CD4-positive, alpha-beta T cell treated with Interleukin-21 for 1 hour (primary cell): ENCODE measurements at places on chromosomes 2 and 18.
A peak's percentile ranks its signal among the peaks of the same experiment; 100 is the strongest.

DNA sequence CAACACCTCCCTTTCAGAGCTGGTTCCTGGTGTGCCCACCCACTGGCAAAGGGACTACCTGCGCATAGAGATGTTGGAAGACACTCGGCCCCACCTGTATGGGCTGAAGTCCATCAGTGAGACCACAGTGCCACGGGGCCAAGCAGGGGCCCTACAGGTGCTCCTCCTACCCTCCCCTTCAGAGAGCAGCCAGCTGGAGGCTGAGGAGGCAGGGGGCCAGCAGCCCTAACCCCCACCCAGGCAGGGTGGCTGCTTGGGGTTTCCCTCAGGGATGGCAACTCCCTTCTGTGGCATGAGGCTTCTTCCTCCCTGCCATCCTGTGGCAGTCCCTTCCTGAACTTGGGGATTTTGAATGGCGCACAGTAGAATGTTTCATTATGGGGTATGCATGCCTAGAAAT lies 125.3 kb downstream of the NCK2 start:
- DNase-seq, result no peak

DNA sequence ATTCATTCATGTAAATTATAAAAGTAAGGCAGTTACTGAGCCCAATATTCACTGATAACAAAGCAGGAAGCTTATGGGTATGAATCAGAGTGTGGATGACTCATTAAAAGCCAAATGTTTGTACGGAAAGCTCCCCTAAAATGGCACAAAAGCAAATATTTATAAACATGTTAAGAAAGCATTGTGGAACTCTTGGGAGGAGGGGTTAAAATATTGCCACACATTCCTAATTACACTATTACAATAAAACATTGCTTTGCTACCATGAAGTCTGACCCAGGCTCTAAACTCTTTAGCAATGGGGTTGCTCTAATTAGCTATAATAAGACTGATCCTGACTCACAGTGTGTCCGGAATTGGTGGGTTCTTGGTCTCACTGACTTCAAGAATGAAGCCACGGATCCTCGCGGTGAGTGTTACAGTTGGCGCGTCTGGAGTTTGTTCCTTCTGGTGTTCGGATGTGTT lies 110.9 kb downstream of the NAB1 start:
- DNase-seq, result no peak

DNA sequence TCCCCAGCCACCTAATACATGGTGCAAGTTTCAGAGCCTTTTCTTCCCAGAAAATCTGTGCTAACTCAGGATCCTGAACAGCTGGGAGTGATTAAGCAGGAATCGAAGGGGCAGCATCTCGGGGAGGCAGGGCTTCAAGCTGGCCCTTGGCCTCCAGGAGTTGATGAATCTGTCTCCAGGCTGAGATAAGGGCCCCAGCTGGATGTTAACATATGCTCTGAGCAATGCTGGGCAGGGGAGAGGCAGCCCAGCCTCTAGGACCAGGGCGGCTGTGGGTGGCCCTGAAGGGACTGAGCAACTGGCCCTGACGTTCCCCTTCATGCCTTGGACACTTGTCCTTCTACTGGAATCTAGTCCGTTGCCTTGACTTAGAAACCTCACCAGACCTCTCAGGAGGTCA lies 84.1 kb upstream of the EPC2 start:
- no peak for DNase-seq

- DNase-seq, result no peak
Measured at GRCh38 chr18:74876630-74877243, 279.1 kb downstream of the ZNF407 start.

DNA sequence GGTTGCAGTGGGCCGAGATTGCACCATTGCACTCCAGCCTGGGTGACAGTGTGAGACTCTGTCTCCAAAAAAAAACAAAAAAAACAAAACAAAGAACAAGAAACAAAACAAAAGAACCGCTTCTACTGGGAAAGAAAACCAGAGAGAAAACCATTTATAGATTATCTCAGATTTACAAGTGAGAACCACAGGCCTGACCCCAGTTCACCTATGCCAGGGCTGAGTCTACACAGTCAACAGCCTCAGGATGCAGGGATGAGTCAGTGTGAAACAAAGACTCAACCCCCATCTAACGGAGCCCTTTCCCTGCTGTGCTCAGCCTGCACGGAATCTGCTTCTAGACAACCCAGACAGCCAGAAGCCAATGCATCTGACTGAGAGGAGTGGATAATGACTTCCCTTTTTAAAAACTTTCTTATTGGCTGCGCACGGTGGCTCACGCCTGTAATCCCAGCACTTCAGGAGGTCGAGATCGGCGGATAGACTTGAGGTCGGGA lies 25.5 kb upstream of the YWHAQ start:
- DNase-seq, result peak; percentile 68

DNA sequence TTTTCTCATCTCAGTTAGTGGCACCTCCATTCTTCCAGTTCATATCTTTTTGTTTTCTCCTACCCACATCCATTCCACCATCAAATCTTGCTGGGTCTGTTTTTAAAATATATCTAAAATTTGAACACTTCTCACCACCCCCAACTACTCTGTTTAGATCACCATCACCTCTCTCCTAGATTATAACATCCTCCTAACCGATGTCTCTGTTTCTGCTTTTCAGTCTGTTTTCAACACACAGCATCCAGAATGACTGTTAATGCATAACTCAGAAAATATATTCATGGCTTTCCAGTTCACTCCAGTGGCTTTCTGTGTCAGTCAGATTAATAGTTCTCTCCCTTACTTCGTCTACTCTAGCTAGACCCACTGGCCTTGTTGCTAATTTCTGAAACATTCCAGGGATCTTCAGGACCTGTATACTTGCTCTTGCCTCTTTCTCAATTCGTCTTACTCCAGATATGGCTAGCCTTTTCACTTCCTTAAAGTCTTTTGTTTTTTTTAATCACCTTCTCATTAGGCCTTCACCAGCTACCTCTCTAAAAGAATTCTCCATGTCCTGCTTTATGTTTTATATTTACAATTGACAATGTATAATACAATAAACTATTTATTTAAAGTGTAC lies 105.3 kb downstream of the COMMD1 start:
- DNase-seq, result no peak

GRCh38 chr2:223725494-223725893 lies 111.9 kb downstream of the AP1S3 start:
- DNase-seq, result no peak

DNA sequence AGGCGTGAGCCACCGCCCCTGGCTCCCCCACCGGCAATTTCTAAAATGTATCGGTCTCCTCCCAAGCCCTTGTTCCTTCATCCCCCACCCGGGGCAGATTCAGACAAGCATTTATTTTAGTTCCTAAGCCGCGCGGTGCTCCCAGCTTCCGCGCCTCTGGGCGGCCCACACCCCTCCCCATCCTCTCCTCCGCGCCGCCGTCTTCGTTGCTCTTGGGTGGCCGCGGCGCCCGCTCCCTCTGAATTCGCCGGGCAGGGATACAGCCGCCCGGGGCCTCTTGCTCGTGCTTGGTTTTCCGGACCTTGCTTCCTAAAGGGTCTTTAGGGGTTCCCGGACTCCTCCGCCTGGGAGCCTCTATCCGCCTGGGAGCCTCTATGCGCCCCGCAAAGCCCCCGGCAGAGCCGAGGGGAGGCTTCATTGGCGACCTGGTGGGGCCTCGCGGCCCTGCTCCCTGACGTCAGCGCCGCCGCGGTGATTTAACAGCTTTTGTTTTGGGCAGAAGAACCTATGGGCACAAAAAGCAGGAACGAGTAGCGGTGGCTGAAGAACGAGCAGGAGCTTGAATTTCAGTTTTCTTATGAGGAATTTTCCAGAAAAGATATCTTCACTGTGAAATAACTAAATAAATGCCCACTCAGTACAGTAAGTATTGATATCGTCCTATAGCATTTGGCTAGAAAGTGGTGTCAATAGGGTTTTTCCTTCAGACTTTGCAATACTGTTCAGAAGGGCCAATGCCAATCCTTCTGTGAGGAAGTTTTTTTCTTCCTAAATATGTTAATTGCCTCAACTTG lies 37.3 kb downstream of the PRKRA start:
- peak; percentile 75 for DNase-seq

DNA sequence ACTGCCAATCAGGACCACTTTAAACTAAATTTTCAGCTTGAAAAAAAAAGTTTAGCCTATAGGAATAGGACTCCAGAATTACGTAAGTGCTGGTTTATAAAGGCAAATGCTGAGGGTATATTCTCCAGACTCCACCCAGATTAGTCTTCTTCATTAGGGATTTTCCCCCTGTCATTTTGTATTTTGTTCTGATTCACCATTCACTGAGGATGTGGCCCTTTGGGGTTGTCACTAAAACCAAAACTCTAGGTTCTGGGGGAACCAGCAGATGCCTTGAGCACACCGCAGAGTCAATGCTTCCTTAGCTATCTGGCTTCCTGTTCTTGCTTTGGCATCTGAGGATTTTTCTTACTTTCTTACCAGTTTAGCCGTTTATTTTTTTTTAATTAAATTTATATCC lies 10.5 kb downstream of the SCYGR4 start:
- no peak for DNase-seq

- no peak for DNase-seq
Measured at GRCh38 chr2:151260573-151261230, 961 bp downstream of the RBM43 start.

- DNase-seq, result no peak
Measured at GRCh38 chr18:42620657-42621056, 494.8 kb downstream of the RIT2 start.
